Stimulated activated CD4-positive, alpha-beta T cell treated with anti-CD3 and anti-CD28 coated beads, TNF-alpha, amount 100 ng/mL, for 1 hour (primary cell): ENCODE measurements at places on chromosomes 11 and 22.

DNA sequence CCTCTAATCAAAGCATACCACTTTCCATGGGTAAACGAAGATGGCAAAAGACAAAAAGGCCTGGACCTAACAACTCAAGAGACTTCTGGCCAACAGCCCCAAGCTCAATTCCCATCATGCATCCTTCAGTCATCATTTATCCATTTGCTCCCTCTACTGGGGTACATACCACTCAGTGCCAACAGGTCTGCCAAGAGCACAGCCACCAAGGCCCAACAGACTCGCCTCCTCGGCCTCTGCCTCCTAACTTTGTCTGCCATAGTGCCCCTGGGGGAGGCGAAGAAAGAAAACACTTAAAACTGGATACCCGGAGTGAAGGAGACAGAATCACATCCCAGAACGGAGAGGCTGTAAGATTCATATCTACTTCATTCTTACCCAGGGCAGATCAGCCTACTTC is 1.1 kb downstream of the HYOU1 start:
- DNase-seq = no peak

GRCh38 chr22:47128216-47128615 is 365.8 kb downstream of the TBC1D22A start:
- no peak for DNase-seq

DNA sequence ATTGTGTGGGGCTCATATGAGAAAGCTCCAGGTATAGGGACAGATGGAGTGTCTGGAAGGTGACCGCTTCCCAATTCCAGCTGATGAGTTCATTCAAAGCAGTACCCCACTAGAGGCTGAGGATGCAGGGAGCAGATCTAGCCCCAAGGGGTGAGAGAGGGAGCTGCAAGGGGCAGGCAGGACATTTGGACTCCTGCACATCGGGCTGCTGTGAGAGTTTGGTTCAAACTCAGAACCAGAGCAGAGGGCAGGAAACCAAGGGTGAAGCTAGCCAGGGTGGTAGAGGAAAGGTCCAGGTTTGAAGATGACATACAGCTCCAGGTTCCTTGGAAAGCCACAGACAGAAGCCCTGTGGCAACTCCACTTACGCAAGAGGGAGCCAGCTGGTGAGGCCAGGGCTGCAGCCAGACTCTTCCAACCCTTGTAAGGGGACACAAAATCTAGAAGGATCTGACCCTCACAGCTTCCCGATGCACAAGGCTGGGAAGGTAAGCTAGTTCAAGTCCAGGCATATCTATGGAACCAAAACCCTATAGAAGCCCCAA is 1.9 kb downstream of the CSNK2A3 start:
- DNase-seq = no peak

DNA sequence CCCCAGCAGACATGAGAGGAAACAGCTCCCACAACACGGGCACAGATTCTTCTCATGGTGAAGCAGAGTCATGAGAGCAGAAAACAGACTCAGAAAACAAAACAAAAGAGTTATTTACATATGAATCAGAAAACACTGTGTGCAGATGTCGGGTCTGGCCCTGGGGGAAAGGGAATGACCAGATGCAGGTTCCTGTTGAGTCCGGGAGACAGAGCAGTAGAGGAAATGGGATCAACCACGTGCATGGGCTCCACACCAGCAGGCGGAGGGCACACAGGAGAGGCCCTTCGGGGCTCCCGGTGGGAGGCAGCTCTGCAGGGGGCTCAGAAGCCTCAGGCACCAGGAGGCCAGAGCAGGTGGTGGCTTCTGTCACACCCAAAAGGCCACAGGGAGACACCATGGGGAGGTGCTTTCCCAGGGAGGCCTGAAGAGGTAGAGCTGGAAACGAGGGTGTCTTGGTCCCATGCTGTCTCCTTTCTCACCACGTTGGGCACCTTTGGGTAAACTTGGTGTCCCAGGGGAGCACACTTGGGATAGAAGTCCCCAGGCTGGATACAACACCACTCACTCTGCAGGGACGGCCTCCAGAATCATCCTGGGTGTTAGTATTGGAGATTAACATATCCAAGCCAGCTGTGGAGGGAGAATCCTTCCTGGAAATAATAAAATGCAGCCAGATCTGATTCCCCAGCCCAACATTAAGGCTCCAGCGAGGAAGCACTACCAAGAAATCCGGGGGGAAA is 764.7 kb downstream of the BRD1 start:
- DNase-seq = no peak

- DNase-seq = no peak
These were observed 110.4 kb upstream of the PARVA start for GRCh38 chr11:12266943-12267342.

DNA sequence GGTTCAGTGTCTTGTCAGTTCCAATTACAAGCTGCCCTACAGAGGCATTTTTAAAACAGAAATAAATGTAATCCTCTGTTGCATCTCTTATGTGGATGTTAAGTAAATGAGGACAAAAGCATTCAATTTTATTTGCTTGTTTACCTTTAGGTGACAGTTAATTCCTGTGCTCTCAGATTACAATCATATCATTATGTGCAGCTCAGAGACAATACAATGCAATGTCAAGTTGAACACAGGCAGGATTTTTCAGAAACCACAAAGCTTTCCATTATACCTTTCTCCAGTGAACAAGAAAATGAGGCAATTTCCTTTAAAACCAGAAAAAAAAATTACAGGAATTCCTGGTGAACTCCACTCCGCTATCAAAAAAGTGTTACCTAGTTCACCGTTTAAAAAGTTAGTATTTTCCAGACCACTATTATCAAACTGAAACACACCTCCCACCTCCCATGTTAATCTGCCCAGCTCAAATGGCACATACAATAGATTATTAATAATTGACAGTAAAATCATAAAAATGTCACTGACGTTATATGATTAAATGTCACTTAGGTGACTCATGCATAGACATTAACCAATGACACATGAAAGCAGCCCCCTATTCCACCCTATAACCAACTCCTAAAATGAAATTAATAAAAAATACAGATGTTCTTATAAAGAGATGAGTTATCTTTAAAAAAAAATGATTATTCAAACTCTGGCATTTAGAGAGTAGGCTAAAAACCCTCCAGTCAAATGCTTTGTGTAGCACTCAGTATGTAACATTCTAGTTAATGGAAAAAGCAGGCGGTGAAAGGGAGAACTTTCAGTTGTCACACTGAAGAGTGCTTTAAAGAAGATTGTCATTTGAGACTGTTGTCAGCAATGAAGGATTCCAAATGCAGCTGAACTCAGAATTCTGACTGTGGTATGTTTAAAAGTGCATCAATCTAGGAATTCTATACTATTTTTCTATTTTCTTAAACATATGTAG is 98.6 kb downstream of the MUC15 start:
- DNase-seq = no peak

DNA sequence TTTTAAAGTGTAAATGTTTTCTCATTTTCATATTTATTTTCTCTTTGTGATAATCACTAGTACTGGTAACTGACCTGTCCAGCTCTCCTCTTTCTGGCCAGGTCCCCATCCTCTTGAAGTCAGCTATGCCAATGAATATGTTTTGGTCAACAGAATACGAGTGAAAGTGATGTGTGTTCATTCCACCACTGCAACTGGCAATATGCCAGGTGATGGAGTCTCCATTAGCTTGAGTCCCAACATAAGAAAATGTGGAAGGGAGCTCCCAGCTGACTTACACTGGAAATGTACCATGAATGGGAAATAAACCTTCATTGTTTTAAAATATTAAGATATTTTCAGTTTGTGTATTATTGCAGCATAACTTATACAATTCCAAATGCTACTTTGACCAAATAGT is 75.8 kb downstream of the CCDC34 start:
- no peak for DNase-seq

DNA sequence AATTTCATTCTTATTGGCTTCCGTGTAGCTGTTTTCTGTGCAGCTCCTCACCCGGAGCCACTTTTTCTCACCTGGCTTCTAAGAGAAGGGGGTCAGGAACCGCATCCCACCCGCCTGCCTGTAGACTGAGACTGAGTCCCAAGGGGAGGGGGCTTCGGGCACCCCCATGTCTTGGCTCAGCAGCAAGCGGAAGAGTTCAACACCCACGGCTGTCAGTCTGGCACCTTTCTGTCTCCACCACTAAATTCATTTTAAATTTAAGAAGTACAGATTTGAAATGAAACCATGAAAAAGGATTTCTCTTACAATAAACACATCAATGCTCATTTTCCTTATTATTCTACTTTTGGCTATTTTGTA is 66.7 kb downstream of the EFCAB6 start:
- no peak for DNase-seq

- DNase-seq = no peak
These were observed 2.2 kb upstream of the TMEM216 start for GRCh38 chr11:61390161-61390560.

DNA sequence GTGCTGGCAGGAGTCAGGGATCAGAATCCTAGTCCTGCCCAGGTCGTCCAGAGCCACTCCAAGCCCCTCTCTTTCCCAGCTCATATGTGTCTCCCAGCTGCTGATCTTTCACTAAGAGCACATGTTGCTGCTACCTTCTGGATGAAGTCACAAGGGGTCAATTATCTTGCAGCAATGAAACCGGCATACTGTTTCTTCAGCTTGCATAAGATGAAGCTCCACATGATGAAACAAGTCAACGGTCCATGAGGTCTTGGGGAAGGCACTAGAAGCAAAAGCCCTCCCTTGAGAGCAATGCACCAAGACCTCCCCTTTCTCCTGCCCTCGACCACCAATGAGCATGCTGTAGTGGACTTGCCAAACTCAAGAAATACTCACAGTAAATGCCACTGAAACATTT is 148.9 kb downstream of the TENM4 start:
- no peak for DNase-seq

DNA sequence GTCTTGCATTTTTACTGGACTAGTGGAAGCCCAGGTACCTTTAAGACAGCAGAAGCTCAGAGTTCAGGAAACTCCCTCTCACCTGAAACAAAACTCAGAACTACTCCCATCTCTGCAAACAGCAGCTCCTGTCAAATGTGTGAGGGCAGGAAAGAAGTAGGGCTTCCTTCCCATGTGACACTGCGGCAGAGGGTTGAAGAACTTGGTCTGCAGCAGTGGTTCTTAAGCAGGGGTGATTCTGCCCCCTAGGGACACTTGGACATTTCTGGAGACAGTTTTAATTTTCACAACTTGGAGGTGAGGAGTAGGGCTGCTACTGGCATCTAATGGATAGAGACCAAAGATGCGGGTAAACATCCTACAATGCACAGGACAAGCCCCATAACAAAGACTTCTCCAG is 63.4 kb downstream of the RCN1 start:
- no peak for DNase-seq

DNA sequence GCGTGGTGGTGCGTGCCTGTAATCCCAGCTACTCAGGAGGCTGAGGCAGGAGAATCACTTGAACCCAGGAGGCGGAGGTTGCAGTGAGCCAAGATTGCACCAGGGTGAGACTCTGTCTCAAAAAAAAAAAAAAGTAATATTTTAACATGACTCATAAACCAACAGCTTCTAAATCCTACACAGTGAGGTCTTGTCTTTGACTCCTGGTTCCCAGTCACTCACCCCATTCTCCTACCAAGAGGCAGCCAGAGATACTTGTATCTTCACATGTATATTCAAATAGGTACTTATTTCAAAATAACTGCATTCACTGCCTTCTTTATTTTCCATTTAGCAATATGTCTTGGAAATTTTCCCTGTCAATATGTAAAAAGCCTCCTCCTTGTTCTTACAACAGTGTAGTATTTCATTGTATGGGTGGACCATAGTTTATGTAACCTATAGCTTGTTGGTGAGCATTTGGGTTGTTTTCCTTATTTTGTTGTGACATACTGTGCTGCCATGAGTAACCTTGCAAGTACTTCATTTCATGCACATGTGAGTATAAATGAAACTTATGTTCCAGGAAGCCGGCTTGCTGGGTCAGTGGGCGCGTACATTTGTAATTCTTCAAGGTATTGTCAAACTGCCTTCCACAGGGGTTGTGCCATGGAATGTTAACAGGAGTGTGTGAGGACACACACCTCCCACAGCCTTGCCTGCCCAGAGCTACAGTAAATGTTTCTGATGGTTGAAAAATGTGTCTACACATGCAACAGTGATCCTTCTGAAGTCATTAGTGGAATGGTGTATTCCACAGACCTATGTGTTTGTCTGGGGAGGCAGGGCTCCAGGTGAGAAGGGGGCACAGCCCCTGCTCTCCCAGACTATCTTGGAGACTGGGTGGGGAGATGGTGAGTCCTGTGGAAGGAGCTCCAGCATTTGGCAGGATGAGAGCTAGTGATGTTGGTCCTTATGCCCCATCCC is 47.9 kb downstream of the OSBP2 start:
- DNase-seq = no peak

DNA sequence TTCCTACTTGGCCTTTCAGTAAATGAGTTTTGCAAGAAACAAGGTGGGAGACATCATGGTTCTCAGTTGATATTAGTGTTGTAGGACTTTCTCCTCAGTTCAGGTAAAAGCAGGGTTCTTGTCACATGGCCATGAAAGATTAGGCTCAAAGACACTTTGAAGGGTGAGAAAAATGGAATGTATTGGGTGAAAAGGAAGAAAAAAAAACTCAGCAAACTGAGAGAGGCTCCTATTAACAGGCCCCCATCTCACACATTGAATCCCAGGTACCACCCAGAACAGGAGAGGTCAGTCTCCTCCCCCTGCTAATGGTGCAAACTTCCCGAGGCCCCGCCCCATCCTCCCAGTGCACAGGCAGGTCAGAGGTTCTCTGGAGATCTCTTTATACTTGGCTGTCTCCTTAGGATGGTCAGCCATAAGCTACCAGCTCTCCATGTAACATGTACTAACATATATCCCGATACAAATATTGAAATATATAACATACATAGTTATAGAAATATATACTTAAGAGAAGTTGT is 62.2 kb downstream of the MICAL2 start:
- no peak for DNase-seq

- no peak for DNase-seq
These were observed 477 bp downstream of the ZBTB16 start for GRCh38 chr11:114059984-114060391.

- DNase-seq = no peak
These were observed 40.1 kb downstream of the REXO2 start for GRCh38 chr11:114479331-114479730.

- no peak for DNase-seq
These were observed 23.7 kb upstream of the CBX7 start for GRCh38 chr22:39176143-39176713.

DNA sequence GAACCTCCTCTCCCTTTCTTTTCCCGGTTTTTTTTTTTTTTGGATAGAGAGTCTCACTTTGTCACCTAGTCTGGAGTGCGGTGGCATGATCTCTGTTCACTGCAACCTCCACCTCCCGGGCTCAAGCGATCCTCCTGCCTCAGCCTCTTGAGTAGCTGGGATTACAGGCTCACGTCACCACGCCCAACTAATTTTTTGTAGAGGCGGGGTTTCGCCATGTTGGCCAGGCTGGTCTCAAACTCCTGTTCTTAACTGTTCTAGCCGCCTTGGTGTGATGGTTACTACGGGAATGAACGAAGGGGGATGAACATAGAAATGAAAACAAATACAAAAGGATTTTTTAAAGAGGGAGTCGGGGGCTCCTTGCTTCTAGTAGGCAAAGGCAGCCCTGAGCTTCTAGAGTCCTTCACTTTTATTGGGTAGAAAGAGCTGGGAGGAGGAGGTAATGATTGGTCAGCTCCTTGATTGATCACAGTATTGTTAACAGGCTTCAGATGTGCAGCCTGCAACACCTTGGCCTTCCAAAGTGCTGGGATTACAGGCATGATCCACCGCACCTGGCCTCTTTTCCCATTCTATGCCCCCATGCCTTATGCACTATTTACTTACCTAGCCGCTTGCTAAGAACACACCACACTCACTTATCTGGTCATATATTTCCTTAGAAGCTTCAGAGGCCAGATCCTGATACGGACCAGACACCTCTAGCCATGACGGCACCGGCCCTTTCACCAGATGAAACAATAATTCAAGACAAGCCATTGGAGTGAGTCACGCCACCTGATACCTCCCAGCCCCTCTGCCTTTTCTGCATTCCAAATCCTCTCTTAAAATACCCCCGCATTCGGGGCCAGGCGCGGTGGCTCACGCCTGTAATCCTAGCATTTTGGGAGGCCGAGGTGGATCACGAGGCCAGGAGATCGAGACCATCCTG is 20.7 kb downstream of the SUSD2 start:
- DNase-seq = no peak
